ENCODE measurements at places on chromosomes 1 and 21.
A peak's percentile ranks its signal among the peaks of the same experiment; 100 is the strongest.

- no peak for DNase-seq
These were observed 2.1 kb downstream of the VCAM1 start for GRCh38 chr1:100721526-100722207.

DNA sequence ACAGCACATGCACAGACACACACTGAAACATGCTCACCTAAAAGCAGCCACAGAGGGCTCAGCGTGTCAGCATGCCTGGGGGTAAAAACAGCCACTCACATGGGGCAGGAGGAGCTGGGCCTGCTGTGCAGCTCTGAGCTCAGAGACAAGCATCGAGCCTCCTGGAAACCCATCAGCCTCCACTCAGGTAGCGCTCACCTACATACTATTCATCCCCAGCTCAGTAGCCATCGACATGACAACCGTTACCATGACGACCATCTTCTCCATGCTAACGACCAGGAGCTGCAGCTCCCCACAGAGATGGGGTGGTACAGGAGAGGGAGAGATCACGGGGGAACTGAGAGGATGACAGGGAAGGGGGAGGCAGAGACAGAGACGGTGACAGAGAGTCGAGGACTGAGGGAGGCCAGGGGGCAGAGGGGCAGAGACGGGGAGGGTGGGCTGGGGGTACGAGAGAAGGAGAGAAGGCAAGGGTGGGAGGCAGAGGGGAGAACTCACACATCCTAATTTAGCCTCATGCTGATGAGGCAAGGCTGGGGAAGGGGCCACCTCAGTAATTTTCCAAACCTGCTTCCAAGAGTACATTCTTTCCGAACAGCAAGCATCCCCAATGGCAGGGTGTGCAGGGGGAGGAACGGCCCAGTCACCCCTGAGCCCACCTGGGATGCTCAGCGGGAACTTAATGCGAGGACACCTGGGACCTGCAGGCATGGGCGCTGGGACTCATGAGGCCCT lies 28.4 kb downstream of the SDC3 start:
- peak; percentile 79 for DNase-seq

DNA sequence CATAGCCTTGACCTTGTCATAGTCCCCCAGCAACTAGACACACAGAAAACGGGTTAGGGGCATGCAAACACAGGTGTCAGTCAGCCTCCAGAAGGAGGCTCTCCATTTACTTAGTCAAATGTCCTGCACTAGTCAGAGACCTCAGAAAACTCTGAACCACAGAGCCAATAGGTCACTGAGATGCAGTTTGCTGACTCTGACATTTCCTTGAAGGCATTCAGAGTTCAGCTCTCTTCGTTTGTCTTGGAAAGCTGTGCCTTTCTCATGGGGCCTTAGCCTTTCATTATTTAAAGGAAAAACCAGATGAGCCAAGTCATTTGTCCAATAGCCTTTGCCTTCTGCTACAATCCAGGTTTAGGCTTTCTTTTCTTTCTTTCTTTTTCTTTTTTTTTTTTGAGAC lies 3.5 kb downstream of the OLFML2B start:
- DNase-seq: no peak

GRCh38 chr1:213852107-213852506 lies 135.7 kb upstream of the PROX1 start:
- DNase-seq: no peak

DNA sequence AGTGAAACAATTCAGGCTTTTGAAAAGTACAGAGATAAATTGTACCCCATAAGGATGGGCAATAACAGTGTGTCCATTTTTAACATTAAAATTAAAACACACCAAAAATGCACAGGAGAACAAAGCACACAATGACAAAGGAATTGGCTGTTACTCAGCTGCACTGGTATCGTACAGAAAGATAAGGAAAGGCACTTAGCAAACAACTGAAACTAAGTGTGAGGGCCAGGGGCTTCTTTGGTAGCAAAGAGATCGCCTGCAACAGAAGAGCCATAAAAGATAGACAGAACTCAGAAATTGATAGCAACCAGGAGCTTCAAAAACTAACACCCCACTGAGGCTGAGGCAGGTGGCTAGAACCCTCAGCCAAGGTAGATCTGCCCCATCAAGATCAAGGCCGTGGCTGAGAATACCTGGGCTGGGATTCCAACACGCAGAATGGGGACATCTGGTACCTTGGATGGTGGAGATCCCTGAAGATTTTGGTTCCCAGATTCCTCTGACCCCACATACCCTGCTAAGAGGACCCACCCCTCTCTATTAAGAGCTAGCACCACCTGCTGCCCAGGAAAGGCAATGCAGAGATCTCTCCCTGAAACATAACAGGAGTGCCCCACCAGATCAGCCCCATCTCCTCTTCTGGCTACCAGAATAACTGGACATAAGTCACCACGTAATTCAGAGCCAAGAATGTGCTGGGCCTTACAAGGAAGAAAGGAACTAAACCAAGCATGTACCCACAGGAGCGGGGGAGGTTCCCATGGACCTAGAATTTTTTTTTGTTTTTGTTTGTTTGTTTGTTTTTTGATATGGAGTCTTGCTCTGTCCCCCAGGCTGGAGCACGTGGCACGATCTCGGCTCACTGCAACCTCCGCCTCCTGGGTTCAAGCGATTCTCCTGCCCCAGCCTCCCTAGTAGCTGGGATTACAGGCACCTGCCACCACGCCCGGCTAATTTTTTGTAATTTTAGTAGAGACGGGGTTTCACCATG lies 16.2 kb downstream of the PLEKHO1 start:
- peak; percentile 38 for DNase-seq

DNA sequence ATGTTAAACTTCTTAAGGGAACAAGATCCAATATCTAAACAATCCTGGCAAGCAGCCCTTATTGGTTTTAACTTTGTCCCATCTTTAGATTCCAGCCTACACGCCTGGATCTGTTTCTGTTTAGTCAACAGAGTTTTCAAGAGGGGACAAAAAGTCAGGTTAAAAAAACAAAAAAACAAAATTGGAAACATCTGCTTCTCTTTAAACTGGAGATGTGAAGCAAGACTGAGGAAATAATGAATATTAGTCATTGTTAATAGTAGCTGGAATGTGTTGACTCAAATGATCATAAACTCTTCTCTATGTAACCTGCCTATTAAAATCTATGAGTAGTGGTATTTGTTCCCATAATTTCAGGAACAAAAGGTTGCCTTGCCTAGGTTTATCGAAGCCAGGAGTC lies 55.0 kb downstream of the NID1 start:
- DNase-seq: no peak

- no peak for DNase-seq
These were observed 2.3 kb downstream of the FGR start for GRCh38 chr1:27632387-27633297.

- no peak for DNase-seq
These were observed 62.9 kb downstream of the MDM4 start for GRCh38 chr1:204578867-204579664.

- DNase-seq: no peak
These were observed 218.7 kb upstream of the TMEM51 start for GRCh38 chr1:14934867-14935266.

DNA sequence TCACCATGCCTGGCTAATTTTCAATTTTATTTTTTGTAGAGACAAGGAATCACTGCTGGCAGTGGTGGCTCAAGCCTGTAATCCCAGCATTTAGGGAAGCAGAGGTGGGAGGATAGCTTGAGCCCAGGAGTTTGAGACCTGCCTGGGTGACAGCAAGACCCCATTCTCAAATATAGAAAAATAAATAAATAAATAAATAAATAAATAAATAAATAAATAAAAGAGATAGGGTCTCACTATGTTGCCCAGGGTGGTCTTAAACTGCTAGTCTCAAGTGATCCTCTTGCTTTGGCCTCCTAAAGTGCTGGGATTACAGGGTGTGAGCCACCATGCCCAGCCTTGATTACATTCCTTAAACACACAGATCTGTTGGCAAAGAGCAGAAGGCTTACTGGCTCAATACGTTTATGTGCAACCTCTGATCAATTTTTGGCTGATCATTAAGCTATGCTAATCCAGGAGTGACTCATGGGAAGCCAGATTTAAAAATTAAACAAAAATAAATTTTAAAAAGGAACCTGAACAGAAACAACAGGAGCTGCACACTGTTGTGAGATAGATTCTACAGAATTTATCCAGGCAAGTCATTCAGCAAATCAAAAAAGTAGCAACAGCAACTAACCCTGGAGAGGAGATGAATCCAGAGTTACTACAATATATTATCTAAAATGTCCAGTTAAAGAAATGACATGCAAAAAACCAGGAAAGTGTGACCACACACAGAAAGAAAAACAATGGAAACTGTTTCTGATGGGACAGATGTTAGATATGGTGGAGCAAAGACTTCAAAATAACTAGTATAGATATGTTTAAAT lies 79.4 kb downstream of the RPE65 start:
- DNase-seq: no peak

DNA sequence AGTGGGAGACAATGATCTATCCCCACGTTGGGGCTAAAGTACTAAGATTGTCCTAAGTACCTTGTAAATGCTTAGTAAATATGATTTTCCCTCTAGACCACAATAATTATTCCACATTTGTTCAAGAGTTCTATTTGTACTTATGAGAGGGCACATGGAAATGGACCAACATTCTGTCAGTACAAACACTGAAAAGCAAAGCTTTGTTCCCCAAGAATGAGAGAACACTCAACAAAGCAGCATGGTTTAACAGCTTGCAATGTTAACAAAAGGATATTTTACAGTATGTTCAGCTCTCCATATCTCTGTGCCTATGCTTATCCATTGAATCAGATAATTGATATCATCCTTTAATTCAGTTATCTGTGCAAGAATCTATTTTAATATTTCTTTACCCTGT lies 35.4 kb downstream of the RBM11 start:
- DNase-seq: no peak

DNA sequence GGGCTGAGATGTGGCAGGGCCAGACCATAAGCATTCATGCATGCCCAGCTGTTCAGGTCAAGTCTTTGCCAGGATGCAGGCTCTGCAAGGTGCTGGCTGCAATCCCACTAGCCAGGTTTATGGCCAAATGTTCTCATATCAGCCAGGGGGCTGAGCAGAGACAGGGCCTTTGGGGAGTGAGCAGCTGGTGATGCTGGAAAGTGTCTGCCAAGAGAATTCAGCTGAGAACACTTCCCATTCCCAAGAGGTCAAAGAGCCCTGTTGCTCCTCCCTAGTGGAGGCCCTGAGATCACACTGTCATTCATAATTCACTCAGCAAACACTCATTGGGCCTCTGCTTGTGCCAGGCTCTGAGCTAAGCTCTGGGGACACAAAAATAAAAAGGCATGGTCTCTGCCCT lies 150.3 kb downstream of the DMRTA2 start:
- no peak for DNase-seq

- DNase-seq: no peak
These were observed 12.7 kb upstream of the IFI16 start for GRCh38 chr1:158996998-158997397.

DNA sequence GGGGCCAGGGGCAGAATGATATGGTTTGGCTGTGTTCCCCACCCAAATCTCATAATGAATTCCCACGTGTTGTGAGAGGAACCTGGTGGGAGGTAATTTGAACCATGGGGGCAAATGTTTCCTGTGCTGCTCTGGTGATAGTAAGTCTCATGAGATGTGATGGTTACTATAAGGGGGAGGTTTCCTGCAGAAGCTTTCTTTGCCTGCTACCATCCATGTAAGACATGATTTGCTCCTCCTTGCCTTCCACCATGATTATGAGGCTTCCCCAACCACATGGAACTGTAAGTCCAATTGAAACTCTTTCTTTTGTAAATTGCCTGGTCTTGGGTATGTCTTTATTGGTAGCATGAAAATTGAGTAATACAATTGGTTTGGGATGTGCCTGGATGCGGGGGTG lies 33.7 kb upstream of the LIN9 start:
- DNase-seq: no peak

GRCh38 chr1:35223084-35223630 lies 30.2 kb upstream of the SFPQ start:
- DNase-seq: no peak

DNA sequence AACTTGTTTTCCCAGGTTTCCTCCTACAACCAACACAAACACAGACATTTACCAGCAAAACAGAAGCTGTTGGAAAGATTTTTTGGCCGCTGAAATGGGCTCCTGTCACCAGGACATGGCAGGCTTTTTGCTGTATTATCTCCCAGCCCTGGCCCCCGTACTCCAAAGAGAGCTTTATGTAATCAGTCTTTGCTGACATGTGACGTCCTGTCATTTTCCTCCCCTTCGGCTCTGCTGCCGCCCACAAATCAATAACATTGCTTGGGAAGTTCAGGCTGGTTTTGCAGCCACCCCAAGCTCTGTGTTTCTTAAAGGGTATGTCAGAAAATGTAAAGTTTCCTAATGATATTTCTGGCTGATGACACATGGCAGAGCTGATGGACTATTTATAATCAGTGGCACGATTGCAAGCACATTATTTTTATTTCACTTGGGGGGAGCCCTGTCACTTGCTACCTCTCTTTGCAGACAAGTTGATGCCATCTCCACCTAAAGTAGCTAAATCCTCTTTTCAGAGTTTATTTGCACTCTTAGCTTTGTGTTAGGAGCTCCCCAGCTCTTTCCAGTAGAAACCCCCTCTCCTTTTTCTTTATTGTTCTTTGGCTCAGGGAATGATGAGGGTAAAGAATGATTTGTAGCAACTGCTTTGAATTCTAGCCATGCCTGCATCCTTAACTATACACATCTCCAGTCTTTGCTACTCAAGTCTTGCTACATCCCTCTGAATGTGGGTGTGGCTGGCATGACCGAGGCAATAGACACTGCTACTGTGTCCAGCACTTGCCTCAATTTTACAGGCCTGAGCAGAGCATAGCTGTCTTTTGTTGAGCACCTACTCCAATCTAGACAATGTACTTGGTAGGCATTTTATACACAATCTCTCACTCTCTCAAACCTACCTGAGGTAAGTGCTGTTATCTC lies 67.3 kb downstream of the ELAVL4 start:
- DNase-seq: no peak

GRCh38 chr1:15371610-15372545 lies 37.8 kb upstream of the EFHD2 start:
- DNase-seq: no peak

DNA sequence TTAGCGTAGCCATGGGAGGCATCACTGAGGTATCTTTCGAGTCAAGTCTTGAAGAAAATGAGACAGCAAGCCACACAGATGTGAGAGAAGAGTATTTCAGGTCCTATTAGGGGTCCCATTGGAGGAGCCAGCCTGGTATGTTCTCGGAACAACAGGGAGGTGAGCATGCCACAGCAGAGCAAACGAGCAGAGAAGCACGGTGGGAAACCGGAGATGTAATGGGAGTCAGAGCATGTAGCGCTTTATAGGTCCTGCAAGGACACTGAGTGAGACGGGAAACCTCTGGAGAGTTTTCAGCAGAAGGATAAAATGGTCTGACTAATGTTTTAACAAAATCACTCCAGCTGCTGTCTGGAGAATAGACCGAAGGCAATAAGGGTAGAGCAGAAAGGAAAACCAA lies 15.9 kb downstream of the H3-3A start:
- DNase-seq: no peak

DNA sequence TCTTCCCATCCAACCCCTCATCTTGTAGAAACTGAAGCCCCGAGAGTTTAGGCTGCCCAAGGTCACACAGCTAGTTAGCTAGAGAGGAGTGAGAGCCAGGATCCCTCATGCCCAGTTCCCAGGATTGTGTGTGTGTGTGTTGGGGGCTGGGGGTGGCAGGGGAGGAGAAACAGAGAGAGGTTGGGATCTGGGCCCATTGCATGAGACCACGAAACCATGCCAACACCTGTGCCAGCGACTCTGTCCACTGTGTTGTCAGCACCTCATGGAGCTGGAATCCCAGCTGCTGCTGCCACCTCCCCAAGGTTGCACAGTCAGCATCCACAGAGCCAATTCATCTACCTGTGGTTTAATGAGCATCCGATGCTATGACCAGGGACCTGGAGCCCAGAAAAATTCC lies 115.4 kb upstream of the ZC3H12A start:
- no peak for DNase-seq

All from NCI-H748 treated with DMSO at 0.1 percent for 48 hours (cell line).